ENCODE measurements at places on chromosomes 11 and 22.

DNA sequence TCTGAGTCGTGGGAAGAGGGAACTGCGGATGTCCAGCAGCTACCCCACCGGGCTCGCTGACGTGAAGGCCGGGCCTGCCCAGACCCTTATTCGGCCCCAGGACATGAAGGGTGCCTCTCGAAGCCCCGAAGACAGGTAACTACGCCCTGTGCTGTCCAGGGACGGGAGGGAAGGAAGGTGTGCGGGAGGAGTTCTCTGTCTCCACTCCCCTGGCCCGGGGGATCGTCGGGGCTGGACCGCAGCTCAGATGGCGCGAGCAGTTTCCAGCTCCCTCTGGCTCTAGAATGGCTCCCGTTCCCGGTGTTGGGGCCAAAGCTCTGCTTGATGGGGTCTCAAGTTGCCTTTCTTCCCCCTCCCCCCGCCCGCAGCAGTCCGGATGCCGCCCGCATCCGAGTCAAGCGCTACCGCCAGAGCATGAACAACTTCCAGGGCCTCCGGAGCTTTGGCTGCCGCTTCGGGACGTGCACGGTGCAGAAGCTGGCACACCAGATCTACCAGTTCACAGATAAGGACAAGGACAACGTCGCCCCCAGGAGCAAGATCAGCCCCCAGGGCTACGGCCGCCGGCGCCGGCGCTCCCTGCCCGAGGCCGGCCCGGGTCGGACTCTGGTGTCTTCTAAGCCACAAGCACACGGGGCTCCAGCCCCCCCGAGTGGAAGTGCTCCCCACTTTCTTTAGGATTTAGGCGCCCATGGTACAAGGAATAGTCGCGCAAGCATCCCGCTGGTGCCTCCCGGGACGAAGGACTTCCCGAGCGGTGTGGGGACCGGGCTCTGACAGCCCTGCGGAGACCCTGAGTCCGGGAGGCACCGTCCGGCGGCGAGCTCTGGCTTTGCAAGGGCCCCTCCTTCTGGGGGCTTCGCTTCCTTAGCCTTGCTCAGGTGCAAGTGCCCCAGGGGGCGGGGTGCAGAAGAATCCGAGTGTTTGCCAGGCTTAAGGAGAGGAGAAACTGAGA, 1.4 kb downstream of the ADM start:
- DNase-seq = peak; percentile 48

- no peak for DNase-seq
Measured at GRCh38 chr22:28955817-28956216, 72.4 kb downstream of the ZNRF3 start.

- no peak for DNase-seq
Measured at GRCh38 chr11:36313750-36314433, 17.8 kb downstream of the PRR5L start.

GRCh38 chr22:30574095-30574981, at the start of gene GAL3ST1:
TSS of gene GAL3ST1 (minus strand) at chr22:30574665. CDS start at chr22:30557392, 17,273 bp downstream.
- no peak for DNase-seq

DNA sequence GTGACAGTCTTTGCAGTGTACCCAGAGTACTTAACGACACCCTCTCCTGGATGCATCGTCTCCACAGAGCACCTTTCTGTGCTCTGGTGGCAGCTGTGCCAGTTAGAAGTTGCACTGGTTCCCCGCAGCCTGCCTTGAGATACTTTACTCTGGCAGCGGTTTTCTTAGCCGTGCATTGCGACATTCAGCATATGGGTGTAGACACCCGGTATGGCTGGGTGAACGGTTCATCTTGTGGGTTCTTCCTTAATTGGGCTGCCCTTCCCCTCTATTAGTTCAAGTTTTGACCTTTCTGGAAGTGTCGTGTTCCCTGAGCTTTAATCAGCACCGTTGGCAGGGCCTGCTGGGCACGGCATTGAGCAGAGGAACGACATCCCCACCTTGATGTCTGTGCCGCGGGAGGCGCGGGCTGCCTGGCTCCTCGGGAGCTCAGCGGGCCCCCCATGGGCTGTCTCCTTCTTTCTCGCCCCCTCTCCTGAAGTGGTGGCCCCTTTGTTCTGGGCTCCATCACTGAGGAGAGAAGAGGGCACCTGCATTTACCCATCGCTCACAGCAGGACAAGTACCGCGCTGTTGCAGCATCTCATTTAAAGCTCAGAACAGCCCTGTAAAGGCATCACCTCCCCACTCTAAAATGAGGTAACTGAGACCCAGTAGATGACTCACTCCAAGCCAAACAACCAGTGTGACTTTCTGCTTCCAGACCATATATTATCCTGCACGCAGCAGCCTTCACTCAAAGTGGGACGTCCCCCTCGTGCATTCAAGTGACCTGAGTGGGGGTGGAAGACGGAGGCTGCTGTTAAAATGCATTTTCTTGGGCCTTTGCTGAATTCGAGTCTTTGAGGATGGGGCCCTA, 13.3 kb downstream of the FAM83F start:
- peak; percentile 58 for DNase-seq

GRCh38 chr11:103652013-103652412, 384.4 kb upstream of the DDI1 start:
- DNase-seq = no peak

DNA sequence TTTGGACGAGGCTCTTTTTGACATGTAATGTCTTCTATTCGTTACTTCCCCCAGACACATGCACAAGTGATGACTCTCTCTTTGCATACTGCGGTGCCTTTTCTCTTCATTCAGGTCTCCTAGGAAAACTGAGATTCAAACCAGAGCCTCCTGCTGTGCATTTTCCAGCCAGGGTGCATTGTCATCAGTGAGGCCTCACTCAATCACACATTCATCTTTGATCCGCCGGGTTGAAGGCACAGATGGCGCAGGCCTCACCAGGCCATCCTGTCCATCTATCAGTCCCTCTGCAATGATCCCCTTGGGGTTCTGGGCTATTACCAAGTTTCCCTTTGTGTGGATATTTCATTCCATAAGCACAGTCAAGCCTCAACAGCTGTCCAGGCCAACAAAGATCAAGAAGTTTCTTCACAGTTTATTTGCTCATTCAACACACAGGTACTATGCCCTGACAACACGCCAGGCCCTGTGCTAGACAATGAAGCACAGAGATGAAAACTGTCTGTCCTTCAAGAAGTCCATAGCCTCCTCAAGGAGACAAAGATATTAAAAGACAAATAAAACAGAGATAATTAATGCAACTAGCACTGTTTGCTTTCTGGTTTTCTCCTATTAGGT, 107.8 kb downstream of the LARGE1 start:
- no peak for DNase-seq

DNA sequence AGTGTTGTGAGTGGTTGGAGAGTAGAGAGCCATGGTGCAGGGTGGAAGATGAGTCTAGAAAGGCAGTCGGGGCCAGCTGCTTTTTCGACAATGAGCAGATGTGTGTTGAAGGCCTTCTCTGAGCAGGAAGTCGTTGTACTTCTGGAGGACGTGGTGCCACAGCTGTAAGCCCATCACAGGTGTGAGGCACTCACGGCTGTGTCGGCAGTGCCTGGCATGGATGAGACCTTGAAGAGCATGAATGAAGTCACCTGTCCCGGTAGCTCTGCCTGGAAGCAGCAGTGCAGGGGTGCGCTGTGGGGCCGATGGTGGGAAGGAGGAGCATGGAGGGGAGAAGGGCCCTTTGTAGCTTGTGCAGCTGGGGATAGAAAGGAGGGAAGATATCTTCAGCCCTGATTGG, 165.2 kb downstream of the PKNOX2 start:
- no peak for DNase-seq

DNA sequence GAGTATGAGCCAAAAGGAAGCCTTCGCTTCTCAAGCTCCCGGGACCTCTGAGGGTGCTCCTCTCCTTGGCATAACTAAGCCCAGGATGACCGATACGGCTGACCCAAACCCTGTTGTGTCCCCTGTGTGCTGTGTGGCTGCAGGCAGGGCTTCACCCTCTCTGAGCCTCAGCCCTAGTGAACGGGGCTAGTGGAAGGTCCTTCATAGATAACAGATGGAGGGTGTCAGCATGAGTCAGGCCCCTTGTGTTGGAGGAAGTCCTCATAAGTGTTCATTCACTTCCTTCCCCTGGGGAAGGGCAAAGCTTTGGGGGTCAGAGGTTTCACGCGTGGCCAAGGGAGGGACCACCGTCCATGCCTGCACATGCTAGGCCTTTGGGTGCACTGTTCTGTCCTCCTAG, 21.5 kb downstream of the SHISAL1 start:
- DNase-seq = no peak

Measured in lower lobe of right lung (tissue), 2 donors.